Stimulated activated CD8-positive, alpha-beta memory T cell treated with anti-CD3 and anti-CD28 coated beads, Interleukin-15, amount 100 ng/mL, for 1 hour (primary cell): ENCODE measurements at places on chromosomes 7 and 10.

GRCh38 chr7:641269-641671 lies 85.2 kb upstream of the DNAAF5 start:
- DNase-seq = no peak

- DNase-seq = no peak
These were observed 47.5 kb downstream of the PLCE1 start for GRCh38 chr10:94041206-94041605.

DNA sequence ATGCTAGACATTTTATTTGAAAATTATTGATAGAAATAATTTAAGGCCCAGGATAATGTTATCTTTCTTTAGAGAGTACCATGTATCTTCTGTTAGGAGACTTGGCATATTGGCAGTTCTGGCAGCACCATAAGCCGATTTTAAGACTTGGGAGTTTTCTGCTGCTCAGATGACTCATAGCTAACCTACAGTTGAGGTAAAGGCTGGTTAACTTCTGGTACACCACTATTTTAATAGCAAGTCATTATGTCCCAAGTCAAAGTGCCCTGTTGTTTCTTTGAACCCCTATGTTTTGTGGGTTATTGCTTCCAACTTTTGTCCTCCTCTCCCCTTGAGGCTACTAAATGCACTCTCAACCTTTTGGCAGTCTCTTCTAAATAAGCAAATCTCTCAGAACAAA lies 25.2 kb downstream of the ATRNL1 start:
- no peak for DNase-seq

DNA sequence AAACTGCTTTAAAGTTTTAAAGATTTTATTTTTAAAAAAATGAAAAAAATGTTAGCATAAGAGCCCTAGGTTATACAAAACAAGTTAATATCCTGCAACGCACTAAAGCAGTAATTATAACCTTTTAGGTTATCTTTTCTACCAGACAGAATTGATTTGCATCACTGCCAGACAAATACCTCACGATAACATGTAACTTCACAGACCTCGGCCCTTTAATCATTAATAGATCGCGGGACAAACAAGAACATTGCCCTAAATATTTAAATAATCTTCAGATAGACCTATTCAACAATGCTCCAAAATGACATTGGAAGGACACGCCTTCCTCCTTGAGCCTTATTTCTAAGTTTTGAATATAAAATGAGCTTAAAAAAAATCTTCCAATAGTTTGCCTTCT lies 23.8 kb upstream of the C7orf33 start:
- no peak for DNase-seq

GRCh38 chr10:78529262-78529661 lies 495.6 kb downstream of the RPS24 start:
- DNase-seq = no peak
